OCI-LY7 (cell line): ENCODE measurements at places on chromosomes 4 and X. TPM values are rescaled to one million over a fixed set of nuclear protein-coding genes. Genes with fewer than 3 reads are reported as not detected.

GBA3 gene
- not detected in 2 replicates for total RNA-seq

DNA sequence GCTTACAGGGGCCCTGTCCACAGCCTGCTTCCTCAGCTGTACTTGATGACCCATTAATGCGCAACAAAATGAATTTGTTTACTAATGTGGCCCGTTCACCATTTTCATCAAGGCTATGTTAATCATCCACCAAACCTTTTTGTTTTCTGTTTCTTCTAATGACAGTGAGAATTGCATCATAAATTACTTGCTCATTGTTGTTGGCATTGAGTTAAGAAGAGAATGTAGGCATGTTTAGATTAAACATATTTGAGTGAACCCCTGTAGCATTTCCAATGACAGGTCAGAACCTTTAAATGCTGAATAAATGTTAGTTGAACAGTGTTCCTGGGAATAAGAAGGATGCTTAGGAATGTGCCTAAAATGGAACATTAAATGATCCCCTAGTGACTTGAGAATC lies 183.4 kb downstream of the SPRY1 start:
- no peak for DNase-seq

PABPC1L2B gene
- not detected in 2 replicates for total RNA-seq

DNA sequence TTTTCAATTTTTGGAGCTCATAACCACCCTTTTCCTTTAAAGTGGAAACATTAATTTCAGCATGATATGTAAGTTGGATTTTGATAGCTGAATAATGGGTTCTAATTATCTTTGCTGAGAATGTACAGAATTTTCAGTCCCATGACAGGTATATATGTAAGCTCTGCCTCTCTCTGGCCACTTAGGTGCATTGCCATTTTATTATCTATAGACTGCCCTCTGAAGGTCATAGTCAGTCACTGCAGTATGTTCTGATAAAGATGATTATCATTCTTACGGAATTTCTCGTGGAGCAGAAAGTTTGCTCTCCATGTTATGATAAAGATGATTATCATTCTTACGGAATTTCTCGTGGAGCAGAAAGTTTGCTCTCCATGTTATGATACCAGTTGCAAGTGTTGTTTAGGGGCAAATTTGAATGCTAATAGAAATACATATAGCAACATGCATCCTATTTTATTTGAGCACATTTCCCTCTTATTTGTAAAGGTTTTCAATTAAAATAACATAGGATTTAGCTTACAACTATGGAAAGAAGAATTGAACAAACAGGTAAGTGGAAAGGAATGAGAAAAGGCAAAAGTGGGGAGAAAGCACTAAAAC lies 10.4 kb downstream of the AFP start:
- peak; percentile 78 for DNase-seq

GRCh38 chr4:126701756-126702155 lies 931.0 kb upstream of the INTU start:
- no peak for DNase-seq

DNA sequence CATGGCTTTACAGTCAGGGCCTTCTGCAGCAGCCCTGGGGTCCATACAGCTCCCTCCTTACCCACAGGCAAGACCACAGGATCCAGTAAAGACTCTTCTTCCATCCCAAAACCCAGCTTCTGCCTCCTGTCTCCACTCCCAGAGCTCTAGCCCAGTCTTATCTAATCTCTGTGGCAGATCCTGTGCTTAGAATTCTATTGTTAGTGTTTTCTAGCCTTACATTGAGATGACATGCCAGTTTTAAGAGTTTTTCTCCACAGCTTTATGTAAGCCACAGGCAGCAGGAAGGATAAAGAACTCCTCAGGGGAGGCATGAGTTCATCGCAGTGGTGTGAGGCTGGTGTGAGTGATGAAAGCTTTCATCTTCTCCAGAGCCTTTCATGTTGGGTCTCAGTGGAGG lies 129.1 kb downstream of the RCHY1 start:
- no peak for DNase-seq

DNA sequence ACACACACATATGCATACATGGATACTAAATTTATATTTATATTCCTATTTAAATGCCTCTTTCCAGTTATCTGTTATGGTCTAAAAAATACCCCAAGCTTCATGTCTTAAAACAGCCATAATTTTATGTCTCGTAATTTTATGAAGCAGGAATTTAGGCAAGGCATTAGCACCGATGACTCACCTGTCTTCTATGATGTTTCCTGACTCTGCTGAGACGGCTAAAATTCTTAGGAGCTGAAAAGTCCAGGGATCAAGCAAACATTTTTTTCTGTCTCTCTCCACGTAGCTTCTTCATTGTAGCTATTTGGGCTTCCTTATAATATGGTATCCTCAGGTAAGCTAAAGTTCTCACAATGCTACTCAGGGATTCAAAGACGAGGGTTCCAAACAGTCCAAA lies 930.3 kb downstream of the STIM2 start:
- DNase-seq: no peak

- no peak for DNase-seq
Observed at GRCh38 chr4:7985891-7986441, 46.3 kb upstream of the AFAP1 start.

- no peak for DNase-seq
Observed at GRCh38 chr4:66572949-66573348, 902.7 kb upstream of the EPHA5 start.

GRCh38 chr4:144674711-144675110 lies 28.8 kb downstream of the HHIP start:
- DNase-seq: no peak

CWH43 gene
- not detected in 2 replicates for total RNA-seq

DNA sequence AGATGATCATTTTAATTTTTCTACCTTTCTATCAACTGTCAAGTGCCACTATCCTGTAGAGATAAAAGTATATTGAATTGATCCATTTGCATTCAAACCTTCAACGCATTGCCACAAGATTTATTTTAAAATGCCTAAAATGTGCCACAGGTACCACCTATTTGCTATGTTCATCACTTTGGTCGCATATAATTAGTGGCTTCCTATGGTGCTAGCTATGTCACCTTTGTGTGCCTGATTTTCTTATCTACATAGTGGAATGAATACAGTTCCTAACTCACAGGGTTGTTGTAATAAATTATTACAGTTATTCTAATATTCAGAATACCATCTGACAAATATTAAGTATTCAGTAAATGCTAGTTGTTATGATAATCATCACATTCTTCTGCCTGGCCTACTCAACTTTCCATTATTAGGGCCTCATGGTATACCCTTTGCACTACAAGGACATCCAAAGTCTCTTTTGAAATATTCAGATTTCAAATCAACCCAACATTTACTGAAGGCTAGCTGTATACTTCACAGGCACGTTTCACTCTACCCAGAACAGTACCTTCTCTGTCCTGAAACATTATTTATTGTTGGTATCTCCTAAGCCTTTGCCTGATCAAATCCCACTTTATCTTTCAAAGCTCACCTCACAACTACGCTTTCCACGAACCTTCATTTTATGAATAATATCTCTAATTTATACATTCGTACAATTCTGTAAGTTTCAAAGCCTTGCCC lies 62.4 kb downstream of the ANXA10 start:
- DNase-seq: no peak

GRCh38 chr4:118314221-118314620 lies 38.6 kb downstream of the PRSS12 start:
- DNase-seq: no peak

CCSER1 gene
- total RNA-seq: not detected in 2 replicates
